NCI-H460 (cell line): ENCODE measurements at places on chromosomes 16 and 17. TPM values are rescaled to one million over a fixed set of nuclear protein-coding genes. Genes with fewer than 3 reads are reported as not detected.

DNA sequence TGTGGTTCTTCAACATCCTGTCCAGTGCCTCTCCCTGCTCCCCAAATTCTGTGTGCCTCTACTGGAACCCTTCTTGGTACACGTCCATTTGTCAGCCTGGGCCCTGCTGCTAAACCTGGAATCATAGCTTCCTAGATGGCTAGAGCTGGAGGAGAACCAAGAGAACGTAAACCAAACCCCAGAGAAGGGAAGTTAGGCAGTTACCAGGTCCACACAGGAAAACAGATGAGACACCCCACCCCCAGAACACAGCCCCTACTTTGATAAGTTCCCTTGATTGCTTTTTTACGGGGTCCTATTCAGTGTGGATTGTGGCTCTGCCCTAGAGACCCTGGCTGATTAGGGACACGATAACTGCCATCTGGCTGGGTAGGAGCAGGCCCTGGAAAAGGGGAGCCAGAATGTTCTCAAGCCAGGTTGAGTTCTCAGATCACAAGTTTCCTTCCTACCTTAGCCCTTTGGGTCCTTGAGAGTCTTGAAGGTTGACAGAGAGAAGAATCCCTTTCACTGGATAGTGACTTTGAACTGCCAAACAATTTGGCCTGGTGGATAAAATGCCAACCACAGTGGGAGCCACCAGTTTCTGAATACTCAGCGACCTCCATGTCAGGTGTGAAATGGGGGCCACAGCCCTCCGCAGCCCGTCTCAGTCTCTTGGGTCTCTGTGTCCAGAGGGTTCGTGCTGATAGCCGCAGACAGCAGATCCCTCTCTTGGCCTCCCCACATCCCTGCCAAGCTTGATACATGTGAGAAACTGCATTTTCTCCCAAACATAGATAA, 7.9 kb downstream of the TBX4 start:
- DNase-seq: no peak

DNA sequence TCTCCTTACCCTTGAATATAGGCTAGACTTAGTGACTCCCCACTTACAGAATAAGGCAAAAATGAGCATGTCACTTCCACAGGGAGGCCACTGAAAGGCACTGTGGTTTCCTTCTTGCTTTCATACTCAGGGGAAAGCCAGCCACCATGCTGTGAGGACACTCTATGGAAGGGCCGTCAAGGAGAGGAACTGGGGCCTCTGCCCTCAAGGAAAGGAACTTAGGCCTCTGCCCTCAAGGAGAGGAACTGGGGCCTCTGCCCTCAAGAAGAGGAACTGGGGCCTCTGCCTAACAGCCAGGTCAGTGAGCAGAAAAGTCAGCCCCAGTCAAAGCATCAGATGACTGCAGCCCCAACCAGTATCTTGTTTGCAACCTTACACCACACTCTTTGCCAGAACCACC, 30.1 kb downstream of the VPS35 start:
- DNase-seq: no peak

- DNase-seq: no peak
Observed at GRCh38 chr17:61381537-61381936, 18.1 kb upstream of the TBX2 start.

- DNase-seq: no peak
Observed at GRCh38 chr16:66872559-66872942, 7.8 kb upstream of the PDP2 start.

GRCh38 chr16:48687421-48688038, 77.5 kb upstream of the N4BP1 start:
- peak; percentile 78 for DNase-seq

DNA sequence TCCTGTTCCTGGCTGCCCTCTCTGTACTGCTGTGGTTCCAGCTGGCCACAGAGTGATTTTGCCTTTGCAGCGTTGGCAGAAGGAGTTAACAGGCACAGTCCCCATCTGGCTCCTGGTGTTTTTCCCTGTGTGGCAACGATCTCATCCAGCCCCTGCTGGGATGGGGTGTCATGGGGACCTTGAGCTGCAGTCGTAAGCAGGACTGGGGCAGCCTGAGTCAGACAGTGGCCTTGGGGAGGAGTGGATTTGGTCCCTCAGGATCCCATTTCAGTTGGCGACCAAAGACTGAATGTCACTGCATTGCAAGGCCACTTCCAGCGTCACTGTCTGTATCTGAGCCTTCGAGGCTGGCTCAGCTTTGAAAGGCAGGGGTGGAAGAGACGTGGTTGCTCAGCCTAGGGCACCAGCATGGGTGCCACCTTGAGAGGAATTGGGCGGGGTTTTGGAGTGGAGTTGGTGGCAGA, 11.9 kb downstream of the TMEM94 start:
- DNase-seq: no peak

DNA sequence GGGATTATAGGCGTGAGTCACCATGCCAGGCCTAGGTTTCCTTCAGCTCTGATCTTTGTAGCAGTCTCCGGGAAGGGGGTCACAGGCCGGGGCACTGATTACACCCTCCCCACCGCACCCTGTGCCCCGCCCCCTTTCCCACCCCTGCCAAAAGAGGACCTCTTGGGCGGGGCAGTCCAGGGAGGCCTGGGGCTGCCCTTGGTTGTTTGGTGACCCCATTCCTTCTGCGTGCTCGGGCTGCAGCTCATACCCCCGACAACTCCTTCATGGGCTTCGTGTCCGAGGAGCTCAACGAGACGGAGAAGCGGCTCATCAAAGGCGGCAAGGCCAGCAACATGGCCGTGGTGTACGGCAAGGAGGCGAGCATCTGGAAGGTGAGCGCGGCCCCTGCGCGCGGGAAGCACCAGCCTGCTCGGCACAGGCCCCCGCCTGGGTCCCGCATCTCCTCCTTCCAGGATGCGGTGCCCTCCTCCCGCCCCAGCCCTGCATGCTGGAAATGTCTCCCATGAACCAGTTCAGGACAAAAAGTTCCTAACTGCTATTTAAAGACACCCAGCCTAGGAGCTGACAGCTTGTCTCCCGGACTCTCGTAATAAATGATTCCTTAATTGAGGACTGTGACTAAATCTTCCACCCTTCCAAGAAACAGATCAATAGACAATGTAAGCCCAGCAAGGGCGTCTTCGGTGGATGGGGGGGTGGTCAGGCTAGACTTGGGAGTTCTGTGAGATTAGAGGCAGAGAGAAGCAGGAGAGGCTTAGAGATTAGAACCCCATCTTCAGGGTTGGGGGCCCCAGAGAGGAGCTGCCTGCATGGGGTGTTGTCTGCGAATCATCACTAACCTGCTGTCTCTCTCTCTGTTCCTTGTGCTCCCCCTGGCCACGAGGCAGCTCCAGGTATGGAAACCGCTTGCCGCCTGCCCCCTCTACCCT, 64.5 kb downstream of the MGAT5B start:
- DNase-seq: no peak

- no peak for DNase-seq
Observed at GRCh38 chr17:70278844-70279462, 109.6 kb downstream of the KCNJ2 start.

DNA sequence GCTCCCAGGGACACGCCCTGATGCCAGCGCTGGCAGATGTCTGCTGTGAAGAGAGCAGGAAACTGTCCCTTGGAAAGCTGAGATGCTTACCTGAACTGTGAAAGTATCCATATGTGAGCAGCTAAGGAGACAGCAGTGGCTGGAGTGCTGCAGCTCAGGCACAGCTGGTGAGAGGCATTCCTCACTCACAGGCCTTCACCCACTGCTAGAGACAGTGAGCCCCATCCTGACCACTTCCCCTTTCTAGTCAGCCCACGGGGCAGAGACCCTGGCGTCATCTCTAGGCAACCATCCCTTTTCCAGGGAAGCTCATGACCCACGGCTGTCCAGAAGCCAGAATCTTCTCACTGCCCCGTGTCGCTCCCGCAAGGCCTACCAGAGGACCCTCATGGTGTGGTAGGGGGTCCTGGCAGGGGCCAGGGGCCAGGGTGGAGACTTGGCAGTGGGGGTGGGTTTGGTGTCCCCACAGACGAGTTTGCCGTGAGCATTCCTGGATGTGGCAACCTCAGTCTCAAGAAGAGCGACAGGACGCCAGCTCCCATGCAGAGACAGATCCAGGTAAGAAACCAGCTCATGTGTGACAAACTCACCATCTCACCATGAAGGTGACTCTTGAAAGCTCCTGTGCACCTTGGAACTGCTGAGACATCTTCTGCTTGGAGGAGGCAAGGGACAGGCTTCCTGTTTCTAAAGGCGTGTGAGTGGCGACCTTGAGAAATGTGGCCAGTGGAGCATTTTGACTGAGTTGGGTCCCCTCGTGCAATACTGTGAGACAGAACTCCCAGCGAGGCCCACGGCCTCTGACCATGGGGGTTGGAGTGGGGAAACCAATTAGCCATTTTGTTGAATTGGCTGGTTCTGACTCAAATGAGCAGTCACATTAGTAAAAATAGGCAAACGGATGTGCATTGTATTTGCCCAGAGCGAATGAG, at the start of gene SCIMP:
SCIMP (minus strand) TSS at position 216 of the 932 bp plus-strand sequence; CDS start at position 111, 105 bp downstream.
- no peak for DNase-seq

- DNase-seq: no peak
Observed at GRCh38 chr16:89174055-89174827, 2.7 kb downstream of the CDH15 start.

GRCh38 chr16:77985111-77985510, 37.2 kb upstream of the CLEC3A start:
- DNase-seq: no peak

DNA sequence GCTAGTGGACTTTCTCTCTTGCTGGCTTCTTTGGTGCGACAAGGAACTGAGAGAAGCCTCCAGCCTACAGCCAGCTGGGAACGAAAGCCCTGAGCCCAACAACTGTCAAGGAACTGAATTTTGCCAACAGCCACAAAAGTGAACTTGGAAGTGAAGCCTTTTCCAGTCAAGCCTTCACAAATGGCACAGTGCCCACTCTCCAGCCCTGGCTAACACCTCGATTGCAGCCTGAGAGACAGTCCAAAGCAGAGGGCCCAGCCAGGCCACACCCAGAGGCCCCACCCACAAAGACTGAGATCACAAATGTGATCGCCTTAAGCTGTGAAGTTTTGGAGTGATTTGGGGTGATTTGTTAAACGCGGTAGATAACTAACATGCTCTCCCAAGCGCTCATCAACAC, 244.6 kb upstream of the SDK2 start:
- DNase-seq: no peak

Gene CACNG1
- total RNA-seq: not detected in 2 replicates

Gene ENPP7
- not detected in 2 replicates for total RNA-seq

Gene CAMKK1
- total RNA-seq: 11.9 and 12.8 TPM in 2 replicates

Gene HAP1
- total RNA-seq: 0.69 and 0.94 TPM in 2 replicates

Gene C16orf96
- not detected in 2 replicates for total RNA-seq

Gene SLC22A31
- total RNA-seq: 0.17 TPM in 1 of 2 replicates, not detected in the other
